Astrocyte of the spinal cord (primary cell): ENCODE measurements at places on chromosomes 5 and 9.

- DNase-seq, result no peak
These were observed 235.9 kb downstream of the DMRTA1 start for GRCh38 chr9:22682536-22682935.

- peak; percentile 6 for DNase-seq
These were observed 20.3 kb downstream of the ANGPTL2 start for GRCh38 chr9:127102176-127102575.

DNA sequence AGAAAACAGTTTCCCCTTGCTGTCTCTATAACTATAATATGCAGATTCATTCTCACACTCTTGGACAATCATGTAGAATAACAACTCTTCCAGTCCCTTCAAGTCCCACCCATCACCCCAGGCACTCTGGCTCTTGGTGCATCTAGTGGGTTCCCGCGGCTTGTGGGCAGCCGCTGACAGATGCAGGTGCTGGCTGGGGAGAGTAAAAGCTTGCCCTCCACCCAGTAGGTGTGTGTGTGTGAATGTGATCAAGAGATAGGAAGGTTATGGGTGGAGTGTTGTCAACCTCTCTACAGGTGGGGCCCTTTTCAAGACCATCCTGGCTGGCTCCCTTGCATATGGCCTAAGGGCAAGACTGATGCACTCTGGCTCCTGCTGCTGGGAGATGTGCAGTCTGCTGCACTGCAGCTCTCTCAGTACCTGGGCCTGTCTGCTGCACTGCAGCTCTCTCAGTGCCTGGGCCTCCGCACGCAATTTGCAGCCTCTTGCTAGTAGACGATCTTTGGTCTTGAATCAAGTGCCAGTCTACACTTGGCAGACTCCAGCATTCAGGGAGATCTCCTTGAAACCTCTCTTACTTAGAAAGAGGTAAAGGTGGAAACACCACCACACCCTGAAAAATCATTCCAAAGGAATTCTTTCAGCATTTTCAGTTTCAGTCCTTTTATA lies 189.7 kb upstream of the GDNF start:
- no peak for DNase-seq

- DNase-seq, result no peak
These were observed 94.3 kb downstream of the DAP start for GRCh38 chr5:10666531-10667299.

- no peak for DNase-seq
These were observed 16.7 kb downstream of the PCDH12 start for GRCh38 chr5:141941307-141941706.

DNA sequence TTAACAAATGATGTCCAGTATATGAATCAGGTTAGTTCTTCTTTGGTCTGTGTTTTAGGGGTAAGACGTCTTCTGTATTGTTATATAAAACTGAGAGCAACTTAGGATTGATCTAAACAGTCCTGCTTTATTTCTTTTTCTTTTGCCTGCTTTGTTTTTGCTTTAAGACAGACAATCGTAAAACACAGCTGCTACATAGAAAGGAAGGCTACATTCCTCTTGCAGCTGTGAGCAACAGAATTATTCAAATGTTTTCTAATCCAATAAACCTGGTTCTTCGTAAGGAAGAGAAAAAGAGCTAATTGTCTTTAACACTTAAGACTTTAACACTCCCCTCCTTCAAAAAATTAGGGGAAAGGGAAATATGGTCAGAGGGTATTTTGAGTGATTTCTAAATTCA lies 14.6 kb downstream of the FGF1 start:
- DNase-seq, result no peak

DNA sequence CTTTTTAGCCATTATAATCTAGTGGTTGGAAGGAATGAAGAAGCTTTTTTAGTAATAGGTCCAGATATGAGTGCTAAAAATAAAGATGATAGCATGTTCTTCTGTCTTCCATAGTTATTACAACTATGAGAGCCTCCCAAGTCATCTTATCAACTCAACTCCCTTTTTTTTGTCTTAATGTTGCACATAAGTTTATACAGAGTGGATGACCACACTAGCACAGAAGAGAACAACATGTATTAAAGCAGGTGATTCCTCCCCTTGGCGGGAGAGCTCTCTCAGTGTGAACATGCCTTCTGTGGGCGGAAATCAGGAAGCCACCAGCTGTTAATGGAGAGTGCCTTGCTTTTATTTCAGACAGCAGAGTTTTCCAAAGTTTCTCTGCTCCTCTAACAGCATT lies 40.1 kb upstream of the STX17 start:
- DNase-seq, result peak; percentile 33

DNA sequence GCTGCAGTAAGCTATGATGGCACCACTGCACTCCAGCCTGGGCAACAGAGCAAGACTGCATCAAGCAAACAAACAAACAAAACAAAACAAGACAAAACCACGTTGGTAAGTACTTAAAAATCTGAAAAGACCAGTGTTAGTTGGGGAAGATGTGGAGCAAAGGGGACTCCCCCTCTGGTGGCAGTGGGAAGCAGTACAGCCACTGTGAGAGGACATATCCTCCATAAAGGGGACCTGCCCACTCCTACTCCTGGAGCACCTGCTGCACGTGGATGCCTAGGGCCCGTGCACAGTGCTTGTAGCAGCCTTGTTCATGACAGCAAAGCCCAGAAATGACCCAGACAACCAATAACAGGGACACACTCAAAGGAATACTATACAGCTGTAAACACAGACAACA lies 17.0 kb upstream of the IPPK start:
- DNase-seq, result no peak

GRCh38 chr5:134590992-134591659 lies 41.5 kb downstream of the SAR1B start:
- DNase-seq, result no peak

DNA sequence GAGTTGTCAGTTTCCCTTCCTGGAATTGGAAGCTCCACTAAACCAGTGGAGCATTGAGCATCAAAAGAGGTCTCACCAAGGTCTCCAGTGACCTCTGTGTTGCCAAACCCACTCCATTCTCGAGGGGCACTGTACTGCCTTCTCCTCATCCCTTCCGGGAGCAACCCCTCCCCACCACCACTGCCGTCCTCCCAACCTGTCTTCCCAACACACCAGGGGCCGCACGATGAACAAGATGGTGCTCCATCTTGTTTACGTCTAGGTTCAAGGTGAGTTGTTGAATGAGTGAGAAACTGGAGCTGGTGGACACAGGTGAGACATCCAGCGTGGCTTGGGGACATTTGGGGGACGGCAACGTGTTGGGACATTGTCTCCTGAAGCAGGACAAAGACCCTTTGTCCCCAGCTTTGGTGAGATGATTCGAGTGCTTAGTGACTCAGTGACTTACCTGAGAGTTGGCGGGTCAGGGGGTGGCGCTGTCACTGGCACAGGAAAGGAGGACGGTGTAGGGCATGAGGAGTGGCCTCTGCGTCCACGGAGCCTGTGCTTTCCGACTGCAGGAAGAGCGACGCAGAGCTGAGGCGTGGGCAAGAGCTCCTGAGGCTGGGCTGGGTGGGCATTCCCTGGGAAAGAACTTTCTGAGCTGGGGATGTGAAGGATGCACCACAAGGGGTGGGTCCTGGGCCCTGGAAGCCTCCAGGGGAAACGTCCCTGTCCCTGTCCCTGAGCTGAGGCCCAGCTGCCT lies 44.8 kb upstream of the RNU6ATAC start:
- no peak for DNase-seq

GRCh38 chr9:72048850-72049249 lies 11.6 kb downstream of the C9orf57 start:
- DNase-seq, result no peak

DNA sequence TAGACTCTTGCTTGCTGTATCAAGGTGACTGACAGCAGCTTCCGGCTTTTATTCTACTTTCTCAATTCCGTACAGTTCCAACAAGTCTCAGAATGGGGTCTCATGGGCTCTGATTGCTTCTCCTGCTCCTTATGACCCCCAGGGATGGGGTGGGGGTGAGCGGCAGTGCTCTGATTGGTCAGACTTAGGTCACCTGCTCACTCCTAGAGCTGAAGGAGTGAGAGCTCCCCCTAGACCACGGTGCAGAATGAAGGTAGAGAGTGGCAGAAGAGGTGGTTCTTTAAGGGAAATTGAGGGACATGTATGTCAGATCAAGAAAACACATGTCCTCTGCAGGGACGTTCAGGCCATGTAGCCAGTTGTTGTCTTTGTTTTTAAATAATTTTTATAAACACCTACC lies 115.2 kb downstream of the C9orf152 start:
- no peak for DNase-seq

- DNase-seq, result no peak
These were observed 28.1 kb downstream of the CEMIP2 start for GRCh38 chr9:71740199-71740598.

DNA sequence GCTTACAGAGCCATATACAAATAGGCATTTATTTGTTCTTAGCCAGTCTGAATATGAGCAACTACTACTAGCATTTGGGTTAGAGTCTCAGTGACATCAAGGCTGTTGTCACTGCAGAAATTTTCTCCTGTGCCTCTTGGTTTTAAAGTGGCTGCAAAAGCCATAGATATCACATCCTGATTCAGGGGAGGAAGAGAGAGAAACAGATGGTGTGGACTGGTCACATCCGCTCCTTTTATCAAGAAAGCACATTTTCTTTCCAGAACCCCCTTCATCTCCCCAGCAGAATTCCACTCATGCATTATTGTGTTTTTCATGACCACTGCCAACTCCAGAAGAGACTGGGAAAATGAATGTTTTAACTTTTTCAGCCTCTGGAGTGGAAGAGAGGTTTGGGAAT lies 69.8 kb downstream of the PTTG1 start:
- DNase-seq, result no peak

DNA sequence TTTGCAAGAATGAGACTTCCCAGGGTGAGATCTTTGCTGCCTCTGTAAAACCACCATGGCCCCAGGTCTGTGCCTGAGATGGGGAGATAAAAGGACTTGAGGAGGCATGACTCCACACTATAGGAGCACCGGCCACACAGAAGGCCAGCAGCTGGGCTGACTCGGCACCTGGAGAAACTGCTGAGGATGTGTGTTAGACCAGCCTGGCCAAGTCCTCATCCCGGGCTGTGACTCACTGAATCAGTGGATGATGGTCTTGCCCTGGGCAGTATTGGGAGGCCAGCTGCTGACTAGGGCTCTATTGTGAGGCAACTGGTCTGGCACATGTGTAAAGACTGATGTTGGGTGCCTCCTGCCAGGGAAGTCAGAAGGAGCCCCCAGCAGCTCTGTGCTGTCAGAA lies 286.2 kb downstream of the ACTL7B start:
- DNase-seq, result peak; percentile 48

DNA sequence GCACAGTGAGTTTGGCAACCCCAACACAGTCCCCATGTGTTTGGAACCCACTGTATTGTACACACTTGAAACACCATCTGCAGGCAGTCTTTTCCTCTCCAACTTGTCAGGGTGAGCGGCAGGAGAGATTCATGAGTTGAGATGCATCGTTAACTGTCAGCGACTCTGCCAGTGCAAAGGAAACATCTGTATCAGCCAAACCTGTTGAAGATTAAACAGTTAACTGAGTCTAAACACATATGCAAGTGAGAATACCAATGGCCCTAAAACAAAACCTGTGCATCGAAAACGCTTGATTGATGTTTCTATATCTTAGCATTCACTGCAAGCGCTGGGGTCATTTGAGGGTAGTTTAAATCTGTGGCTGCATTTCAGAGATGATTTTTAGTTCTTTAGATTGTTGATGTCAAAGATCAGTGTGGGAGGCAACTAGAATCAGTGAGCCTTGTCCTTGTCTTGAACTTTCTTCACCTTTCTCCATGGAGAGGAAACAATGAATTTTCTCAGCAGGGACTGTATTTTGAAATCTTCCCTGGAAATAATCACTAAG lies 41.3 kb upstream of the PAM start:
- no peak for DNase-seq

GRCh38 chr9:116555119-116555518 lies 132.0 kb upstream of the TRIM32 start:
- DNase-seq, result no peak

- peak; percentile 10 for DNase-seq
These were observed 476.8 kb upstream of the C9orf72 start for GRCh38 chr9:28050046-28050445.

GRCh38 chr5:43215073-43215631 lies 23.1 kb downstream of the NIM1K start:
- DNase-seq, result no peak

GRCh38 chr5:159128070-159128541 lies 28.4 kb upstream of the EBF1 start:
- DNase-seq, result no peak

- DNase-seq, result peak; percentile 7
These were observed 1941.4 kb upstream of the NUDT12 start for GRCh38 chr5:105503950-105504349.

DNA sequence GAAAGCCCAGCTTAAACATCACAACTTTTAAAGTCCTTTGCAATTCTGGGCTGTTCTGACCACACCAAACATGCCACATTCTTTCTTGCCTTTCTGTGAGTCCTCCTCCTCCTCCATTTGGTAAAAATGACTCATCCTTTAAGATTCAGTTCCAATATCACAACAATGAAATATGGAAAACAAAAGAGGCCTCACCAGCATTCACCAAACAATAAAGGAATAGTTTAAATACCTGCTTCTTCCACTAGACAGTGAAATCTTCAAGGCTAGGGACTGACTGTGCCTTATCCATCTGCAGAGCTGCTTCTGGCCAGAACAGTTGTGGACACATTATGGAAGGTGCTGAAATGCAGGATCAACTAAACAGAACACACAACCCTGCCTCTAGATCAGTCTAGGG lies 36.0 kb downstream of the NR6A1 start:
- peak; percentile 62 for DNase-seq

DNA sequence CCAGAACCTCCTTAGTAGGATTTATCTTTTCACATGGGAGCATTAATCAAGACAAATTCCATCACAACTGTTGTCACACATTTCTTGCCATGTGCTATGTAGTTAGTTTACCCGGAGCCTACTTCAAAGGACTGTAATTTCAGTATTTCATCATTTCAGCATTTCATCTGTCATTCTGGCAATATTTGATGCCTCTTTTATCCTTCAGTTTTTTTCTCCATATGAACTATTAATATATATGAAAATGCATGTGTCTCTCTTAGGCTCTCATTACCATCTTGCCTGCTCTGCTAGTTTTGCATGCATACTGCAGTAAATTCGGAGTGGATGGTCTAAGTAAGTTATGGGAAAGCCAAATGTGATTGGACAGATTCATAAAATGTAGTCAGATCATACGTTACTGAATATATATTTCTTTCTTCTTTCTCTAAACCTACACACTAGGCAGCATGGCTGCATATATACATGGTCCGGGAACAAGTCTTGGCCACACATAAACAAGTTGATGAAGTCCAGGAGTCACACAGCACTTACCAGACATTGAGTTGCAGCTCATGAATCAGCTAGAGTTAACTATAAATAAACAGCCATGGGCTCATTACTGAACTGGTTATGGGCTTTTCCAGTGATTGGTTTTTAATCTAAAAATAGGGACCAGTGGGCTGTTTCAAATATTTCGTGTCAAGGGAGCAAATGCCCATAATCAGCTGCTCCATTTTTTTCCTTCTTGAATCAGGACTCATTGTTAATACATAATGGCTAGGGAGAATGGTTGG lies 46.6 kb downstream of the SPATA31D1 start:
- no peak for DNase-seq

- DNase-seq, result no peak
These were observed 143.4 kb downstream of the MYO10 start for GRCh38 chr5:16792598-16793275.

GRCh38 chr5:111857623-111858022 lies 100.6 kb upstream of the NREP start:
- no peak for DNase-seq

GRCh38 chr9:110340306-110340705 lies 2.6 kb upstream of the TXNDC8 start:
- no peak for DNase-seq
